ENCODE measurements at places on chromosomes 5 and 9. TPM values are rescaled to one million over a fixed set of nuclear protein-coding genes. Genes with fewer than 3 reads are reported as not detected.

PCDHB16 gene
- total RNA-seq = not detected

ANKRD18A gene
- total RNA-seq = 8.4 TPM

SPINK7 gene
- total RNA-seq = not detected

QRFP gene
- not detected for total RNA-seq

ANXA1 gene
- 51.1 TPM for total RNA-seq

CA9 gene
- total RNA-seq = 0.65 TPM

PCDH12 gene
- 0.31 TPM for total RNA-seq

CBY3 gene
- 0.44 TPM for total RNA-seq

TMEM252 gene
- not detected for total RNA-seq

DNA sequence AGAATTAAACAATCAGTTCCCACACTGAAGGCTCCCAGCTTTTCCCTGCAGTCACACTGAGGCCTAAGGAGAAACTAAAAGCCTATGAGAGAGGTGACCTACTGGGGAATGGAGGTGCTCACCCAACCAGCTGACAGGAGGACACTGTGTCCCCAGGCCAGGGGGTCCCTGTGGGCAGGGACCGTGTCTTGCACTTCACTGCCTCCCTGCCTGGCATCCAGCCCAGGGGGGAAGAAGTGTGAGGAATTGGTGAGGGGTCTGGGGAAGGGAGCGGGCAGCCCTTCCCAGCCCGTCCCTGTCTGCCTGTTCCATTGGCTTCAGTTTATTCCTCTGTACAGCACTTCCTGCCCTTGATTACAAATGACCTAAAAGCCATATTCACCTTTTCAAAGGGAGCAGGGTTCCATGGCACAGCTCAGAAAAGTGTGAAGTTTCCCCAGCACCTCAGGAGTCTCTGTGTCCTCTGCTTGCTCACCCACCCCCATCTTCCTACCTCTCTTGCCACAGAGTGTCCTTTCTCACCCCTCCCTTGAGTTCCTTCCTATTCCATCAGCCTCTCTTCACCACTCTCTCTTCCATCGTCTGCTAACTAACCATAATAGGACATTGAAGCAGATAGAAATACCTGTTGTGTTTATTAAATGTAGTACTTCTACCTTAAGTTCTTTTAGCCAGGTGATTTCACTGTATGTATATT, 12.9 kb downstream of the OTULINL start:
- no peak for DNase-seq

DNA sequence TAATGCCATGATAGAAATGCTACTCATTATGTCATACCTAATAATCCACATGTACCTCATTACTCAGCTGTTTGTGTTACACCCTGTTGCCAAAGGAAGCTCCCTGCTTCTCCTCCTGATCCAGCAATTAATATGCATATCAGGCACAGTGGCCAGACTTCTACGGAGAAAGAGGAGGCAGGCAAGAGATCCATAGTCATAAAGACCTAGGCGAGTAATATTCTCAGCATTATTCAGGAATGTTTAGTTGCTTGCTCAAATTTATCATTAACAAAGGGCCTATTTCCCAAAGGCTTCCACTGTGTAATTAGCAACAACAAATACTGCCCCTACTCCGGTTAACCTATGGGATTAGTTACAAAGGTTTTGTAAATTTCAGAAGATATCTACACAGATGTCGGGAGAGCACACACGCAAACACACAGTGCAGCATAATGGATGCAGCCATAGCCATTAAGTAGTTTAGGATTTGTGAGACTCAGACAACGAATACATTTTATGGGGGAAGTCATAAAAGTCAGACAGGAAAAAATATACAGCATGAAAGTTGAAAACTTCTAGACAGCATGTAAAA, 192.6 kb downstream of the EFNA5 start:
- no peak for DNase-seq

- DNase-seq = peak; percentile 28
These were observed 294.6 kb downstream of the SEC61B start for GRCh38 chr9:99516657-99517049.

DNA sequence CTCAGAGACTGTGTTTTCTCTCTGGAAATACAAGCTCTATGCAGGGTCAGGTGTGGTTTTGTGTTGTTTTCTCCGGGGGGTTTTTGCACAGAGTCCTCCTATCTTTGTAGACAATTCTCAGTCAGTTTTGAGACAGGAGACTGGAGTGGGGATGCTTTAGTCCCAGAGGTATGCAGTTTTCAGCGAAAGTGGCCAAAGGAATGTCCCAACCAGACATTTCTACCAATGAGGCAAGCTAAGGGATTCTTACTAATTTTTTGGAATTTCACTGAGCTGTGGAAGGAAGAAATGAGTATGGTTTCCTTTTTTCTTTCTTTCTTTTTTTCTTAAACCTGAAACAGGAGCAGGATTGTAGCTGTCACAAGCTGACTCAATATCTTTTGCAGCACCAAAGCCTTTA, 35.3 kb upstream of the PLPP1 start:
- no peak for DNase-seq

DNA sequence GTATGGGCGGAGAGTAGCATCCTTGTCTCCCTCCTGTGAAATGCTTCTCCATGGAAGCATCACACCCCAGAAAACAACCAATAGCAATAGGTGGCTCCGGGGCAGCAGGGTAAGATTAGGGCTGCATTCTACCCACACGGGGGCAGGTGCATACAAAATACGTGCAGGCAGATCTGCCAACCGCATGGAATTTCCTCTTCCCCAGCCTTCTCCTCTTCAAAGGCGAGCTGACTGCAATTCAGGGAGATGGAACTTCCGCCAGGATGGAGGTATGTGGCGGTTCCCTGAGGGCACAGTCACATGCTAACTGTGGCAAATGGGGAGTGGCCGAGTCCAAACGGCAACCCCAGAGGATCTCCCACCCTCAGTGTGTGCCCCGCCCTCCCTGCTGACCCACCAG, 81.5 kb downstream of the LMNB1 start:
- no peak for DNase-seq

- peak; percentile 76 for DNase-seq
These were observed 22.5 kb upstream of the NINJ1 start for GRCh38 chr9:93156475-93157008.

- DNase-seq = no peak
These were observed 152.3 kb downstream of the KDM4C start for GRCh38 chr9:6910032-6910431.
